ENCODE measurements at places on chromosomes 1 and 21. TPM values are rescaled to one million over a fixed set of nuclear protein-coding genes. Genes with fewer than 3 reads are reported as not detected.
A peak's percentile ranks its signal among the peaks of the same experiment; 100 is the strongest.

Gene RPTN
- not detected for total RNA-seq

Gene PCAT6
- total RNA-seq: 7.2 TPM

DNA sequence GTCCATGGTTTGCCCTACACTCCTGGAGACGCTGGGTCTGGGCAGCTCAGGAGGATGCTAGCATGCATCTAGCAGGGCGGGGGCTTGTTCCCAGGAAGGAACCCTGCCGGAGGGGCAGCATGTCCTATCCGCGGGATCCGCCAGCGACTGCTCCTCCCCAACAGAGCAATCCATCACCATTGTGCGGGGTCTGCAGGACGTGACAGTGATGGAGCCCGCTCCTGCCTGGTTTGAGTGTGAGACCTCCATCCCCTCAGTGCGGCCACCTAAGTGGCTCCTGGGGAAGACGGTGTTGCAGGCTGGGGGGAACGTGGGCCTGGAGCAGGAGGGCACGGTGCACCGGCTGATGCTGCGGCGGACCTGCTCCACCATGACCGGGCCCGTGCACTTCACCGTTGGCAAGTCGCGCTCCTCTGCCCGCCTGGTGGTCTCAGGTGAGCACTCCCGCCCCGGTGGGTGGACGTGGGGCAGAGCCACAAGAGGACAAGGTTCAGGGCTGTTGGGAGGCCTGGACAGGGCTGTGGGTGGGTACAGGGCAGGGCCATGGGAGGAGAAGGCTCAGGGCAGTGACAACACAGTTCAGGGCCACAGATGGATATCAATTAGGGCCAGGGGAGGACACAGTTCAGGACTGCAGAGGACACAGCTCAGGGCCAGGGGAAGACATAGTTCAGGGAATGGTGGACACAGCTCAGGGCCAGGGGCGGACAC lies 71.3 kb downstream of the OBSCN start:
- no peak overlapping the region for H3K4me3 ChIP-seq
- H3K27me3 ChIP-seq: peaks cover 11% of the 10 kb centered on the region
- H3K4me1 ChIP-seq: no peaks in the 10 kb centered on the region
- no peak for DNase-seq

DNA sequence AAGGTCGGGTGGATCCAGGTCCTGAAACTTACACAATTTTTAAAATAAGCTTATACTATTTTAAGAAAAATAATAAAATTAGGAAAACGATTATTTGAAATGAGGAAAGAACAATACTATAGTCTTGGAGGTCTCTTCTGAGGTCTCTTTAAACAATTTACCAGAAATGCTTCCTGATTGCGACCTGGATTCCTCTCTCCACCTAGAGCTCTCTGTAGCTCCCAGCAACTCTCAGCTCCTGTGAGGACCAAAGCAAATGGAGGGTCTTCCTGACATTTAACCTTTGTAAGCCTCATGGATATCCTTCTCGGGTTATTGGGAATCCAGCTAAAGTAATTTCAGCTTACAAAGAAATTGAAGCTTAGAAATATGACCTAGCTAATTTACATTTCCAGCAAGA lies 886 bp downstream of the BTBD8 start:
- H3K4me3 ChIP-seq: peak overlapping the region; percentile 63
- H3K4me1 ChIP-seq: no peaks in the 10 kb centered on the region
- peaks cover 5% of the 10 kb centered on the region for H3K36me3 ChIP-seq
- peak overlapping the region; percentile 97 for H3K27ac ChIP-seq
- no peaks in the 10 kb centered on the region for H3K27me3 ChIP-seq

DNA sequence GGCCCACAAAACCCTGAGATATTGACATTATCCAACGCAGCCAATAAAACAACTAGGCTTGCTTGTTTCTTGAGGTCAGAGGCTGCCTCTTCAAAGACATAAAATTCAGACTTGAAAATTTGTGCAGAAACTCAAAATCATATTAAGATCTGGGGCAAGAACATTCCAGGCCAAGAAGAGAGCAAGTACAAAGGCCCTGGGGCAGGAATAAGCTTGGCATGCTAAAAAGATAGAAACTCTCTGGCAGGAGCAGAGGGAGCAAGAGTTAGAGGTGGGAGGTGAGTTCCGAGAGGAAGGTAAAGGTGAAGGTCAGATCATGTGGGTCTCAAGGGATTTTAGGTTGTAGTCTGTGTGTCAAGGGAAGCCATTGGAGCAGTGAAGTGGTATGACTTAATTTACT lies 8.8 kb upstream of the IGSF3 start:
- no peaks in the 10 kb centered on the region for H3K27me3 ChIP-seq
- no peak overlapping the region for H3K27ac ChIP-seq
- H3K4me1 ChIP-seq: no peaks in the 10 kb centered on the region
- H3K36me3 ChIP-seq: no peaks in the 10 kb centered on the region

DNA sequence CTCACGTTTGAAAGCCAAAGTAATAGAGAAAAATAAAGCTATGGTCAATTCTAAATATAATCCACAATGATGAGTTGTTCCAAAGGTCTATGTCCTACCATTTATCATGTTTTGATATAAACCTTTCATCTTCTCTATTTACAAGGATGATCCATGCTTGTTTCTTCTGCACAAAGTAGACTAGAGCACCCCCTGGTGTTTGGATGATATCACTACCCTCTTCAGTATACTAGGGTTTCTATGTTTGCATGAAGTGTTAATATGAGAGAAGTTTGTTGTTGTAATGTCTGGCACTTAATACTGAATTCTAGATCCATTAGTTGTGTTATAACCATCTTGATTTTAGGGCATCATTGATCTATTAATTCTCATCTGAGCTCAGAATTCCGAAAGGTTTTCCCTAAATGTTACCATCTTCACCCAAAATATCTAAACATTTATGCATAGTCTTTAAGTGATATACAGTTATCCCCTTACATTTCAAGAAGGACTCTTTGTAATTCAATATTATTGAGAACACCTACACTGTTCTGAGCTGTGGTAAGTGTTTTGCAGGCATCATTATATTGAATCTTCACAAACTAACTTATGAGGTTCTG lies 21.1 kb downstream of the CLDN8 start:
- no peaks in the 10 kb centered on the region for H3K27me3 ChIP-seq
- no peaks in the 10 kb centered on the region for H3K4me1 ChIP-seq
- no peak overlapping the region for H3K27ac ChIP-seq
- DNase-seq: peak; percentile 81
- H3K36me3 ChIP-seq: no peaks in the 10 kb centered on the region

DNA sequence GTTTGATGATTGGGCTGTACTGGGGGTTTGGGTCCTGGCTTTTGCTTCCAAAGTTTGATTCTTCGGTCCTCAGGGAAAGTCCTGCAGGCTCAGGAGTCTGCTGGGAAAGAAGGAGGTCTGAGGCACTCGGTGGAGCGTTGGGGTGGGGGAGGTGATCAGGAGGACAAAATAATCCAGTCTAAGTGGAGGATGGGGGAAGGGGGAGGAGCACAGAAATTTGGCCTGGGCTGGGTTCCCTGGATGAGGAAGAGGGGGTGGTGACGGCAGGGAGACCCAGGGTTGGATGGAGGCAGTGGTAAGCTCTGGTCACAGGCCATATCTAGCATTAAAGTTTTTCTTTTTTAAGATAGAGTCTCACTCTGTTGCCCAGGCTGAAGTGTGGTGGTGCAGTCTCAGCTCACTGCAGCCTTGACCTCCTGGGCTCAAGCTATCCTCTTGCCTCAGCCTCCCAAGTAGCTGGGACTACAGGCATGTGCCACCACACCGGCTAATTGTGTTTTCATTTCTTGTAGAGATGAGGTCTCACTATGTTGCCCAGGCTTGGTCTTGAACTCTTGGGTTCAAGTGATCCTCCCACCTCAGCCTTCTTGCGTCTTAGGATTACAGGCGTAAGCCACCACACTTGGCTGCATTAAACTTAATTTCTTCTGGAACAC lies 6.8 kb downstream of the SH2D2A start:
- H3K36me3 ChIP-seq: no peaks in the 10 kb centered on the region
- peaks cover 30% of the 10 kb centered on the region for H3K27me3 ChIP-seq
- no peak for DNase-seq
- H3K4me1 ChIP-seq: peaks cover 15% of the 10 kb centered on the region
- no peak overlapping the region for H3K27ac ChIP-seq
- no peak overlapping the region for H3K4me3 ChIP-seq

Measured in GM23338 (cell line).